ENCODE measurements at places on chromosomes 7 and 10. TPM values are rescaled to one million over a fixed set of nuclear protein-coding genes. Genes with fewer than 3 reads are reported as not detected.

MOGAT3 gene
- not detected for total RNA-seq

NPSR1 gene
- not detected for total RNA-seq

NUTM2B gene
- 2.9 TPM for total RNA-seq

SLC39A12 gene
- total RNA-seq, result not detected

SEMA3C gene
- total RNA-seq, result 46.7 TPM

GHRHR gene
- total RNA-seq, result 0.74 TPM

TMEM130 gene
- total RNA-seq, result 1.9 TPM

DNA sequence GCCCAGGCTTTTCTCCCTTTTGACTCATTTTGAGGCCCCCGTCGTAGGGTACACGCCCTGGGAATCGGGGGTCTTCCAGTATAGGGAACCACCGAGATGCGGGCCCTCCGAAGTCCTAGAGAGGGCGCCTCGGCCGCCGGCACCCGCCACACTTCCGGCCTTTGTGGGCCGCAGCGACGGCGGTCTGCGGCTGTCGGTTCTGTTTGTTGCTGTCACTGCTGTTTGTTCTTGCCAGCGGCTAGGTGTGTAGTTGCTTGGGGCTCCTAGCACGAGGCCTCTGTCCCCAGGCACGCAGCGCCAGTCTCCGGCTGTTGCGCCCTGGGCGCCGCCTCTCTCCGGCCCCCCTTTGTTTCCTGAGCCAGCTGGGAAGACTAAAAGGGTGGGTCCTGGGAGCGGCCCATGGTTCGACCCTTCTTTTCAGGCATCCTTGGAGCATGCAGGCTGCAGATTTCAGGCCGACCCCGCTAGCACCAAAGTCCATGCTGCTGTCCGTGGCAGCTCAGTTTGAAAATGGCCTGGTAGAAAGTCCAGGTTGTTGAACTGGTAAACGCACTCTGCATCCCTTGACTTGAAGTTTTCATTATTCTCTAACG is 17.8 kb upstream of the ZKSCAN1 start:
- H3K4me3 ChIP-seq, result peak overlapping the region; percentile 54
- H3K27ac ChIP-seq, result peak overlapping the region; percentile 86
- no peaks in the 10 kb centered on the region for H3K36me3 ChIP-seq
- DNase-seq, result peak; percentile 66

- DNase-seq, result no peak
- no peaks in the 10 kb centered on the region for H3K27me3 ChIP-seq
- no peaks in the 10 kb centered on the region for H3K4me1 ChIP-seq
- no peak overlapping the region for H3K27ac ChIP-seq
- H3K36me3 ChIP-seq, result no peaks in the 10 kb centered on the region
Measured at GRCh38 chr7:131648491-131648890, 92.1 kb upstream of the PODXL start.

DNA sequence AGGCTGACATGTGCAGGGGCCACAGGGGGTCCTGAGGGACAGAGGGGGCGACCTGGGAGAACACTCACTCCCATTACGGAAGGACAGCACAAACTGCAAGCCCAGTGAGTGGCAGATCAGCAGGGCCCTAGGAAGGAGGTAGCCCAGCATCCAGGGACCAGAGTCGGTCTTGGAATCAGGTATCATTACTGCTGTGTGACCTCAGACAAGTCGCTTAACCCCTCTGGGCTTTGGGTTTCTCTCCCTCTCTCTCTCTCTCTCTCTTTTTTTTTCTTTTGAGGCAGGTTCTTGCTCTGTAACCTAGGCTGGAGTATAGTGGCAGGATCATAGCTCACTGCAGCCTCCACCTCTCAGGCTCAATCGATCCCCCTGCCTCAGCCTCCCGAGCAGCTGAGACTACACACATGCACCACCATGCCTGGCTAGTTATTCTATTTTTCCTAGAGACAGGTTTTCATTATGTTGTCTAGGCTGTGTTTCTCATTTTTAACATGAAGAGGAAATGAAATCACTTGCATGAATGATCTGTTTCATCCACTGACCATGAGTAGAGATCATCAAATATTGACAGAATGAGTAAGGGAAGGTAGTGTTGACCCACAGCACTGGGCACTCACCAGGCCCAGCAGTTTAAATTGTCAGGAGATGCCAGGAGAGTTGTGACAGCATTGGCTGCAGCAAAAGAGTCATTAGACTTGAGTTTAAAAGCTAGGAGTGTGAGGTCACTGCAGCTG is 49.4 kb downstream of the BUB3 start:
- no peaks in the 10 kb centered on the region for H3K4me1 ChIP-seq
- no peak overlapping the region for H3K27ac ChIP-seq
- H3K27me3 ChIP-seq, result no peaks in the 10 kb centered on the region
- no peaks in the 10 kb centered on the region for H3K36me3 ChIP-seq
- no peak overlapping the region for H3K4me3 ChIP-seq
- DNase-seq, result no peak

- no peaks in the 10 kb centered on the region for H3K4me1 ChIP-seq
- no peak for DNase-seq
- H3K27ac ChIP-seq, result no peak overlapping the region
- H3K4me3 ChIP-seq, result no peak overlapping the region
- no peaks in the 10 kb centered on the region for H3K36me3 ChIP-seq
- no peaks in the 10 kb centered on the region for H3K27me3 ChIP-seq
Measured at GRCh38 chr10:64574371-64574770, 1053.2 kb downstream of the REEP3 start.

GRCh38 chr10:26741368-26741767 is 43.9 kb downstream of the PDSS1 start:
- H3K4me1 ChIP-seq, result no peaks in the 10 kb centered on the region
- H3K36me3 ChIP-seq, result peaks cover 15% of the 10 kb centered on the region
- H3K27me3 ChIP-seq, result no peaks in the 10 kb centered on the region

DNA sequence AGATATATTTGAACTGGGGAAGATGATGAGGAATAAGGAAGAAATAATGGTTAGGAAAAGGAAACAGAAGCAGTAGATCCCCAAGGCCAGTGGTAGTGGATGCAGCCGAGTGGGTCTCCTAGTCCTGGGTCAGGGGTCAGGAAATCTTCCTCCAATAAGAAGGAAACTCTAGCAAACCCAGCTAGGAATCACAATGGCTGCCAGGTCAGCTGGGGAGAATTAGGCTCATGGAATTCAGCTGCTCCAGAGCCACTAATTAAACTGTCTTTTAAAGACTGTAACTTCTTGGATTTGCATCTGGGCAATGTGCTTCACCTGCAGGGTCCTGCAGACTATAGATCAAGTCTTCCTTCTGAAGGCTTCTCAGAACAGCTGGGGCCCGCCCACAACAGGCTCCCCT is 644.4 kb downstream of the KCNMA1 start:
- H3K27ac ChIP-seq, result no peak overlapping the region
- H3K4me1 ChIP-seq, result peaks cover 9% of the 10 kb centered on the region
- H3K27me3 ChIP-seq, result no peaks in the 10 kb centered on the region
- no peak for DNase-seq
- no peaks in the 10 kb centered on the region for H3K36me3 ChIP-seq
- no peak overlapping the region for H3K4me3 ChIP-seq

GRCh38 chr7:99440195-99440594 is 1.5 kb downstream of the CPSF4 start:
- no peaks in the 10 kb centered on the region for H3K27me3 ChIP-seq
- H3K4me3 ChIP-seq, result peak overlapping the region; percentile 90
- H3K4me1 ChIP-seq, result peaks cover 33% of the 10 kb centered on the region

DNA sequence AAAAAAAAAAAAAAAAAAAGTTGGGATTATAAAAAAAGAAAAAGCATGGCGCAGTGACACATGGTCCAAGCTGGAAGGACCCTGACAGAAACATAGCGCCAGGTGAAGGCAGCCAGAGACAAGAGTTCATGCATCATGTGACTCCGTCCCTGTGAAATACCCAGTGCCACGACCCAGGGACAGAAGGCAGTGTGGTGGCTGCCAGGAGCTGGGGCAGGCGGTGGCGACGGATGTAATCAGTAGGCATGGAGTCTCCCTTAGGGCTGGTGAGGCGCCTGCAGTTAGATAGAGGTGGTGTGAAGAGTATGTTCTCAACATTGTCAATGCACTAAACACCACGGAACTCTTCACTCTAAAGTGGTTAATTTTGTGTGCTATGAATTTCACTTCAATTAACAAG is 43.9 kb downstream of the STK32C start:
- no peak for DNase-seq
- no peak overlapping the region for H3K27ac ChIP-seq

DNA sequence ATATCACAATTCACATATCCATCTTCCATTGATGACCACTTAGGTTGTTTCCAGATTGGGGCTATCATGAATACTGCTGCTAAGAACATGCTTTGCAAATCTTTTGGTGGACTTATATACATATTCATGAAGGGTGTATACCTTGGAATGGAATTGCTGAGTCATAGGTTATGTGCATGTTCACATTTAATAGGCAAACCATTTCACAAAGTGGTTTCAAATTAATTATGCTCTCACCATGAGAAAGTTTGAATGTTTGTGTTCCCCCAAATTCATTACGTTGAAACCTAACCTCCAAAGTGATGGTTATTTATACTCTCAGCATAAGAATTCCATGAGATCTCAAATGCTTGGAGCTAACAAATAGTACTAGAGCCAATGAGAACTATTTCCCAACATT is 86.4 kb downstream of the VPS41 start:
- no peak overlapping the region for H3K4me3 ChIP-seq
- H3K36me3 ChIP-seq, result no peaks in the 10 kb centered on the region
- H3K4me1 ChIP-seq, result peaks cover 12% of the 10 kb centered on the region
- no peak for DNase-seq

DNA sequence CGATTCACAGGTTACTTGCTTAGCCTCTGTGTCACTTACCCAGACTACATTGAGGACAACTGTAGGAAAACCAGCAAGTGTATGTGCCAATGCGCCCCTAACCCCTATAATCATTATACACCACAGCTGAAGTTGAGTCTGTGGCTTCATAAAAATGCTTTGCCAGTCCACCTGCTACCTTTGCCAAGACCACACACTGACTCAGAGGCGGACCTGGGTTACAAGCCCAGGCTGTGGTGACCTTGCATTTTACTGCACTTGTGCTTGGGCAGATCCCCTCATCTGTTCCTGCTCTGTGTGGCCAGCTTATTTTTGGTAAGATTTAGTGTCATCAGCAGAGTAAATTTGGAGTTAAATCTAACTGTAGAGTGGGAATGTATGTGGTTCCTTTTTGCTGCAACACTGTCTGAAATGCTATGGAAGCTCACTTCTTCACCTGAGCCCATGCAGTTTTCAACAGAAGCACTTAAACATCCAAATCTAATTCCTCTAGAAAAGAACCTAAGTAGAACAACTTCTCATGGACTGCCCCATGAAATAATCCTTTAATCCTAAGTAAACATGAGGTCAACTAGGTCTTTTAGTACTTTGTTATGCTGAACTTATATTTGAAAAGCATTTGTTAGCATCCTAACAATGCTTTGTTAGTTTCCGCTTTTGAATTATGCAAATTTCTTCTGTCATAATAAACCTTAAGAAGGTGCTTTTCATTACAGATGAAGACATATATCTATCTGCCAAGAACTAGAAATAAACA is 96.2 kb upstream of the AMPH start:
- H3K36me3 ChIP-seq, result peaks cover 28% of the 10 kb centered on the region
- no peak overlapping the region for H3K27ac ChIP-seq
- no peaks in the 10 kb centered on the region for H3K4me1 ChIP-seq
- no peaks in the 10 kb centered on the region for H3K27me3 ChIP-seq
- DNase-seq, result no peak

GRCh38 chr7:20075992-20076820 is 141.0 kb downstream of the MACC1 start:
- no peak for DNase-seq
- H3K27me3 ChIP-seq, result no peaks in the 10 kb centered on the region

DNA sequence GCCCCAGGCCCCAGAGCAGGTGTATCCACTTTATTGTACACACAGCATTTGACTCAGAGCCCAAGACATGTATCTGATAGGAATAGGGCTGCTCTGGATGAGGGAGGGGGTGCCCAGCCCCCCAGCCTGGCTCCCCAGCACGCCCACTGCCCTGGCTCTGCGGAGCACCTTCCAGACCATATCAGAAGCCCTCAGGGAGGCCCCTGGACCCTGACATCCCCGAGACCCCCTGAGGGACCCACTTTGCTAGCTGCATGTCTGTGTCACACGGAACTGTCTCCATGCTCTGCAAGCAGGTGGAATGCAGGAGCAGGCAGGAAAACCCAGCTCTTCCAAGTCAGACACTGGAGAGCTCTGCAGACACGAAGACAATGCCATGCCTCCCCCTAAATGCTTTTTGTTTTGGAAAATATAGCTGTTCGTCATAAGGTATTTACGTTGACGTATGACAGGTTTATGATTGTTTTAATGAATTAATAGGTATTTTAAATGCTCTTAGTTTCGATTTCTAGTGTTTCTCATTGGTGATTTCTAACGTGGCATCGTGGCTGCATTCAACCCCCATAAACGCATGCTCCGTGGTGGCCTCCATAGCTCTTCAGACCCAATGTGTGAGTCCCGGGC is 92.8 kb upstream of the INSIG1 start:
- no peak for DNase-seq
- H3K4me3 ChIP-seq, result no peak overlapping the region
- peak overlapping the region; percentile 88 for H3K27ac ChIP-seq
- peaks cover 2% of the 10 kb centered on the region for H3K4me1 ChIP-seq
- H3K36me3 ChIP-seq, result no peaks in the 10 kb centered on the region

DNA sequence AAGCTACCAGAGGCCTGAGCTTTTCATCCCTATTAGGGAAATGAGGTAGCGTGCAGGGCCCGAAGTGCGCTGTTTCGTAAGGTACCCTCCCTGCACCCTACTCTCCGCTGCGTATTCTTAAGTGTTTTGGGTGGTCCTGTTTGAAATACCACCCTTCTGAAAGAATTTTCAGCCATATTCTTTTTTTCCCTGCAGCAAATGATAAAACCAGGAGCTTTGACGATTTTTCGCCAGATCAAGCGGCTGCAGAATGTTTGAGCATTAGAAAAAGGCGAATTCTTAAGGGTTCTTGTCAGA is 1.2 kb downstream of the RSBN1L start:
- DNase-seq, result peak; percentile 82
- H3K36me3 ChIP-seq, result no peaks in the 10 kb centered on the region
- peak overlapping the region; percentile 99 for H3K27ac ChIP-seq
- peaks cover 33% of the 10 kb centered on the region for H3K4me1 ChIP-seq
- H3K27me3 ChIP-seq, result no peaks in the 10 kb centered on the region

- no peaks in the 10 kb centered on the region for H3K36me3 ChIP-seq
- no peak for DNase-seq
- H3K27ac ChIP-seq, result no peak overlapping the region
- H3K4me1 ChIP-seq, result peaks cover 16% of the 10 kb centered on the region
- H3K4me3 ChIP-seq, result no peak overlapping the region
- H3K27me3 ChIP-seq, result no peaks in the 10 kb centered on the region
Measured at GRCh38 chr7:128131731-128132130, 100.5 kb upstream of the LRRC4 start.

DNA sequence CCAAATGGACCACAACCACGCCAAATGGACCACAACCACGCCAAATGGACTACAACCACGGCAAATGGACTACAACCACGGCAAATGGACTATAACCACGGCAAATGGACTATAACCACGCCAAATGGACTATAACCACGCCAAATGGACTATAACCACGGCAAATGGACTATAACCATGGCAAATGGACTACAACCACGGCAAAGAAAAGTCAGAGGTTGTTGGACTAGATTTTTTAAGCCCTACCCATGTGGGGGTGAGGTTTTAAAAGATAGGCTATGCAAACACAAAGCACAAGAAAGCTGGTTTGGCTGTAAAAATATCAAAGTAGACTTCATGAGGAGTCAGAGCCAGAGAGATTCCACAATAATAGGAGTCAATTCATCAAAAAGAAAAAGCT is 55.8 kb downstream of the NCAPG2 start:
- no peak overlapping the region for H3K27ac ChIP-seq
- H3K4me3 ChIP-seq, result no peak overlapping the region
- DNase-seq, result no peak
- H3K36me3 ChIP-seq, result no peaks in the 10 kb centered on the region
